ENCODE measurements at places on chromosomes 1 and 21.

GRCh38 chr1:3948344-3948743 is 48.3 kb upstream of the C1orf174 start:
- DNase-seq, result no peak

GRCh38 chr1:226867461-226868054 is 2.9 kb upstream of the PSEN2 start:
- DNase-seq, result no peak

- DNase-seq, result peak; percentile 22
Measured at GRCh38 chr1:66951513-66951912, 26.7 kb downstream of the MIER1 start.

- DNase-seq, result no peak
Measured at GRCh38 chr21:29721221-29721620, 218.6 kb downstream of the GRIK1 start.

GRCh38 chr1:46735708-46736324 is 16.9 kb upstream of the EFCAB14 start:
- DNase-seq, result peak; percentile 24

DNA sequence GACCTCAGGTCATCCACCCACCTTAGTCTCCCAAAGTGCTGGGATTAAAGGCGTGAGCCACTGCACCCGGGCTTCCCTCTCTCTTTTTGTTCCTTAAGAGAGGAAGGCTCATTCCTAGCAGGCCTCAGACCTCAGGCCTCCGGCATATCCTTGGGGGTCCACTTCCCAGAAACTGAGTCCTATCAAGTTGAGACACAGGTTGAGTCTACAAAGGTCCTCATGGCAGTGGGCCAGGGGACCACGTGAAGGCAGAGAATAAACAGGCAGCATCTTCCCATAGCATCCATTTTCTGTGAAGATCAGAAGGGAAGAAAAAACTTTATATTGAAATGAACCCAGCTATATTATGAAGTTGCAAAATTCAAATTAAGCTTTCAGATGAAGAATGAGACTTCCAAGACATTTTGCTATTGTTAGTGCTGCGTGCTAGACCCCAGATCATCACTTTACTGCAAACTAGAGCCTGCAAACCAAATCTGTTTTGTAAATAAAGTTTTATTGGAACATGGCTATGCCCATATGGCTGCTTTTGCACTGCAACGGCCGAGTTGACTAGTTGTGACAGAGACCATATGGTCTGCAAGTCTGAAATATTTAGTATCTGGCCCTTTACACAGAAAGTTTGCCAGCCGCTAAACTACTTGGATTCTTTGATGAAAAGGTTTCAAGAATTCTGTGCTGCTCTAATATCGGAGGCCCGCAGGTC is 3.5 kb upstream of the CELA2A start:
- no peak for DNase-seq

GRCh38 chr1:100794748-100795645 is 75.5 kb downstream of the VCAM1 start:
- peak; percentile 60 for DNase-seq

Data from fibroblast of skin of left quadriceps (primary cell).